ENCODE measurements at places on chromosomes 7 and 10. TPM values are rescaled to one million over a fixed set of nuclear protein-coding genes. Genes with fewer than 3 reads are reported as not detected.

The ACHE gene
- total RNA-seq = 0.21 TPM

The TFPI2 gene
- total RNA-seq = 38.2 TPM

The STEAP1 gene
- total RNA-seq = 18.1 TPM

The SLC13A1 gene
- not detected for total RNA-seq

The CYREN gene
- total RNA-seq = 24.8 TPM

The ATP6V0A4 gene
- 0.57 TPM for total RNA-seq

The MMP21 gene
- total RNA-seq = not detected

The SCIN gene
- total RNA-seq = 1.3 TPM

The C1QL3 gene
- total RNA-seq = not detected

The CPA4 gene
- 5.8 TPM for total RNA-seq

The SFTPA1 gene
- total RNA-seq = not detected

The NAT16 gene
- not detected for total RNA-seq

GRCh38 chr10:49761201-49761788, 828 bp downstream of the OGDHL start:
- no peak for DNase-seq

- DNase-seq = peak; percentile 30
Measured at GRCh38 chr10:93199191-93199751, 125.6 kb downstream of the CYP26A1 start.

DNA sequence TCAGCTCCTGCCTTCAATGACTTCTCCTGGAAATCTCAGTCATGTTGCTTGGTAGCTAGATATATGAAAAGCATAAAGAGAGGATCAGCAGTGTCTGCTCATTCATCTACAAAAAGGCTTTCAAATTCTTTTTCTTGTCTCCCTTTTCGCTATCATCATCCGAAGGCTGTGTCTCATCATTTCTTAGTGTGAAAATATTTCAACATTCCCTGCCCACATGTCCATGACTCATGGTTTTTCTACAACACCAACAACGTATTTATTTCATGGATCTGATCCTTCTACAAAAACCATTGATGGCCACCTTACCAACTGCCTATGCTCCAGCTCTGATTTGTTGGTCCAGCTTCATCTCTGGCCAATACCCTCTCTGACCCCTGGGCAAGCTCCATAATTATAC, 472.5 kb upstream of the GHITM start:
- DNase-seq = no peak

GRCh38 chr7:158077151-158077840, 510.3 kb downstream of the PTPRN2 start:
- DNase-seq = no peak

GRCh38 chr10:34710391-34710751, 104.7 kb downstream of the PARD3 start:
- DNase-seq = peak; percentile 52

- DNase-seq = no peak
Measured at GRCh38 chr10:87739703-87740102, 78.3 kb downstream of the ATAD1 start.

DNA sequence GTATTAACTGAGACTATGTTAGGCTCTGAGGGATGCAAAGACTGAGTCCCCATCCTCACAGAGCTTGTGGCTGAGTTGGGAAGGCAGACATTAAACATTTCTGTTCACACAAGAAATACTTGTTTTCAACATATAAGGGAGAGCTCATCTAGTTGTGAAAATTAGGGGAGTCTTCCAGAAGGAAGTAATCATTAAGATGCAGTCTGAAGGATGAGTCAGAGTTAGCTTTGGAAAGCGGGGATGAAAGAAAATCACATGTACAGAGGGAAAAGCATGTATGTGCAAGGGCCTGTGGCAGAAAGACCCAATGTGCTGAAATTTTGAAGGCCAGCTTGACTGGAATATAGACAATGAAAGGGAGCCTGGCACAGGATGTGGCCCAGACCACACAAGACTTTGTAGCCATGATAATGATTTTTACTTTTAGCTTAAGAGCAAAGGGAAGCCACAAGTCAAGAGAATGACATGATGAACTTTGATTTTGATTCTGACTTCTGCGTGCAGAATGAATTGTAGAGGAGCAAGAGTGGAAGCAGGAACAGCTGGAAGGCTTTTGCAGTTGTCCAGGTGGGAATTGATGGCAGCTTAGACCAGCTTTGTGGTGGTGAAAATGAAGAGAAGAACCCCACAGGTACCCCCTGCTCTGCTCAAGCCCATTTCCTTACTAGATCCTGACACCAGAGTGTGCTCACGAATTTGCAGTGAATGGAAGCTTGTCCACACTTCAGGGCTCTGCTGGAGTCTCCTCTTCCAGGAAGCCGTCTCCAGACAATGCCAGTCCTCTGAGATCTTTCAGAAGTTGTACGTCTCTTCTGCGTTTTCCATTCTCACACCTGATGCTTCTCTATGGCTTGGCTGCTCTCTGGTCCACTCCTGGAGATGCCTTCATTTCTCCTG, 115.6 kb downstream of the ATXN7L1 start:
- DNase-seq = peak; percentile 25

GRCh38 chr7:128019288-128019687, 11.9 kb downstream of the LRRC4 start:
- no peak for DNase-seq

DNA sequence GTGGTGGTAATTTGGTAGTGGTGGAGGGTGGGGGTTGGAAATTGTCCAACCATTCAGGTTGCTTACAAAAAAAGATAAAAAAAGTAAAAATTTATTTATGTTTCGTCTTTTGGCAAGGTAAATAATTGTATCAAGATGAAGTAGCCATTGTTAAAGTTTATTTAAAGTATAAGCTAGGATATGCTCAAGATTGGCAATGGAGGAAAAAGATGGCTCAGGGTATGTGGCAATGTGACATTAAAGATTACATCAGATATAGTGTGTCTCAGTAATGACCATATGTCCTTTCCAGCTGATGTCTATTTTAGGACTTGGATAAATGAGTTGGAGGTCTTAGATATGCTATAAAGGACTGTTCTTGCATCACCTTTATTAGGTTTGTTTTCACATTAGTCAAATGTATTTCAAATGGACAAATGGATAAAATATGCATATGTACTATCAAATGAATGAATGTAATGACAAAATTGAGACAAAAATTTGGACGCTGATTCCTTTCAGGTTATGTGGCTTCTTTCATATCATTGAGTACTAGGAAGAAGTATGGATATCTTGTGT, 60.9 kb downstream of the ST7 start:
- DNase-seq = no peak

GRCh38 chr7:34191162-34191561, 285.8 kb downstream of the BMPER start:
- DNase-seq = no peak

GRCh38 chr10:98236862-98237261, 31.1 kb downstream of the LOXL4 start:
- DNase-seq = no peak

DNA sequence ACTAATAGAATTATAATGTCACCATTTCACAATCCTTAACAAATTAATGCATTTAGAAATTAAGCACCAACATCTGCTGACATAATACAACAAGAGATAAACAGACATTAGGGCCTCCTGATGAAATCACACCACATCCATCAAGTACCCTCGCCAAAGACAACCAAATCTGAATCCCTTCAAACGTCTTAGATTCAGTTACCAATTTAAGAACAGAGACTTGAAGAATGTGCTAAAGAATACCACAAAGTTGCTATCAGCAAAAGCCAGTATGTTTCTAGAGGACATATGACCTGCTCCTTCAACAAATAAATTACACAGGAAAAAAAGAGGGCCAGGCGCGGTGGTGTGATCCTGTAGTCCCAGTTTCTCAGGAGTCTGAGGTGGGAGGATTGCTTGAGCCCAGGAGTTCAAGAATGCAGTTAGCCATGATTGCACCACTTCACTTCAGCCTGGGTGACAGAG, 144.5 kb downstream of the REEP3 start:
- DNase-seq = no peak

GRCh38 chr10:30189238-30189580, 129.8 kb upstream of the JCAD start:
- no peak for DNase-seq

DNA sequence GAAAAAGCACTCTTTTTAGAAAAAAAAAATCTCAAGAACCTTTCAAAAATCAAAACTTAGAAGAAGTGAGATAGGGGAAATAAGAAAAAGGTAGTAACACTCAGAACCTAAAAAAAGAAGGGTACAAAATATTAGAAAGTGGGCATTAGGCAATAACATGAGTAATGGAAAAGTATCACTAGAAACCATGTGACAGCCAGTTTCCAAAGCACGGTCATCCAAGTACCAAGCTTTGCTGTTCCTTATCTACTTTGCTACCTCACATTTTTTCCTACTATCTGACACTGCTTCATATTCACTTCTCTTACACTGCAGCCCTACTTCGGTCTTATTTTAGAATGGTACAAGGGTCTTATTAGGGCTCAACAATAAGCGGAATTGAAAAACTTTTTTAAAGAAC, 30.3 kb downstream of the IMMP2L start:
- no peak for DNase-seq

DNA sequence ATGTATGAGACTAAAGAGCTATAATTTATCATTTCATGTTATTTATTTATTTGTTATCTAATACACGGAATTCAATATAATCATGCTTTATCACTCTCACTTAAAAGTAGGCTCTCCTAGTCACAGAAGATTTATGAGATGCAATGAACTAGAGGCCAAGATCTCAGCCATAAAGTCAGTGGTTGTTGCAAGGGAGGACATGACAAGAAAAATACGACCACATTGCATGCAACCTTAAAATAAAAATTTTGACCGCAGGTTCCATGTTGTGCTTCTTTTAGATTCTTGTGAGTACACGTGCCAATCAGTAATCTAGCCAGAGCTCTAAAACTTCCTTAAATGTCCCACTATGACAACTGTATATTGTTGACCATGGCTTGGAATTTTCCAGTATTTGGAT, 75.9 kb upstream of the SP8 start:
- no peak for DNase-seq

DNA sequence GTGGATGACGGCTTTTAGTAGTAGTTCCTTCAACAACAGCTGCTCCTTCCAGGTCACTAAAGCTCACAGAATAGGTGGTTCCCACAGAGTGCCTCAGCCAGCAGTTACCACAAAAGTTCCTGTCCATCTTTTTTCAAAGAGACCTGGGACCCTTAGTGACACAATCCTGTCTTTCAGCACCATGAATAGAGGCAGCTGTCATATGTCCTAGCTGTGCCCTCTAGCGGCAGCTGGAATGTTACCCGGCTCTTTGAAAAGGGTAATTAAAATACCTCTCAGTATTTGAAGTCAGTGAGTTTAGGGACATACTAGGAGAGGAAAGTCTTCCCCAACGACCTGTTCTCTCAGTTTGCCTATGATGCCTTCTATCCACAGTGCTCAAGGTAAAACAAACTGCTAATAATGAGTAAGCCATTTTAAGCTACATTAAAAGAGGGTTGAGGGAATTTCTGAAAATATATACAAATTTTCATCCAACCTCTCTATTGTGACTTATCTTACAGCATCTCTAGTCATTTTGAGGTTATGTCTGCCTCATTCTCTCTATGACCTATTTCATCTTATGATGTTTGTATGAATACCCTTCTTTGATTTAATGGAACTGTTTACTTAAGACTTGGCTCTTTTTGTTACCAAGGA, 290.8 kb downstream of the NXPH1 start:
- no peak for DNase-seq

GRCh38 chr7:41104631-41105030, 598.3 kb downstream of the INHBA start:
- no peak for DNase-seq

DNA sequence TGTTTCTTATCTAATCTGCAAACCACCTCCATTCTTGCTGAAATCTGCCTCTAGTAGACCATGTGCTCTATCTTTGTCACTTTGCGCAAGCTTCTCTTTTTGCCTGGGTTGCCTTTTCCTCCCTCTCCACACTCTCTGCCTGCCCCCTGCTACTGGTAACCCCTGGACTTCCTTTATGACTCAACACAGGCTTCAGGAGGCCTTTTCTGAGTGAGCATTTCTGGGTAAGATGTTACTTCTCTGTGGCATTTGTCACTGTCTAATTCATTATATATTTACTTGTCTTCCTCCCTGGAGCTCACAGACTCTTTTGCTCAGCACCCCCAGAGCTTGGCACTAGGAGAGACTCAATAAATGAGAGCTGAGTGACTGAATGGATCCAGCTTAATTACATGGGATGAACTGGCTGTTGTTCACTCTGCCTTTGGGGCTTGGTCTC, 8.4 kb downstream of the GOLGA7B start:
- DNase-seq = peak; percentile 16

- DNase-seq = peak; percentile 63
Measured at GRCh38 chr7:77450054-77450453, 33.9 kb upstream of the GSAP start.

DNA sequence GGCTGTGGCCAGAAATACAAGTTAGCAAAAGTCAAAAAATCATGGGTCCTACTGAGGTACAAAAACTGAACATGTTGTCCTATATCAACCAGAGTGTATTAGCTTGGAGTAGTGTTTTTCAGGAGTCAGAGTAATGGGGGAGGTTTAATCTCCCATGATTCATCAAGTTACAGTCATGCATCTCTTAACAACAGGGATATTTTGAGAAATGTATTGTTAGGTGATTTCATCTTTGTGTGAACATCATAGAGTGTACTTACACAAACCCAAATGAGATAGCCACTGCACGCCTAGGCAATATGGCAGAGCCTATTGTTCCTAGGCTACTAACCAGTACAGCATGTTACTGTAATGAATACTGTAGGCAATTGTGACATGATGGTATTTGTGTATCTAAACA, 14.9 kb upstream of the TES start:
- peak; percentile 32 for DNase-seq

All from HFFc6 (cell line).